Natural killer cell (primary cell): ENCODE measurements at places on chromosomes 11 and 22. TPM values are rescaled to one million over a fixed set of nuclear protein-coding genes. Genes with fewer than 3 reads are reported as not detected.

The TTC36 gene
- not detected for total RNA-seq

The GALNT18 gene
- 0.18 TPM for total RNA-seq

The MAPK8IP2 gene
- 0.14 TPM for total RNA-seq

The SIK2 gene
- total RNA-seq: 7.1 TPM

The FOLR1 gene
- total RNA-seq: not detected

The LYVE1 gene
- total RNA-seq: not detected

The KRTAP5-11 gene
- not detected for total RNA-seq

The AHNAK gene
- total RNA-seq: 677 TPM

The CTSW gene
- total RNA-seq: 1,016 TPM

The ESAM gene
- 1.5 TPM for total RNA-seq

The LPXN gene
- 81.0 TPM for total RNA-seq

GRCh38 chr11:35969089-35970042, 25.5 kb downstream of the LDLRAD3 start:
- no peak for DNase-seq
- H3K27me3 ChIP-seq: no peaks in the 10 kb centered on the region
- no peak overlapping the region for H3K4me3 ChIP-seq
- no peaks in the 10 kb centered on the region for H3K36me3 ChIP-seq
- H3K27ac ChIP-seq: no peak overlapping the region

GRCh38 chr22:25111579-25112517, 87.8 kb upstream of the CRYBB3 start:
- no peaks in the 10 kb centered on the region for H3K27me3 ChIP-seq
- peaks cover 18% of the 10 kb centered on the region for H3K4me1 ChIP-seq
- H3K36me3 ChIP-seq: no peaks in the 10 kb centered on the region
- peak overlapping the region; percentile 44 for H3K4me3 ChIP-seq
- no peak overlapping the region for H3K27ac ChIP-seq
- DNase-seq: no peak

DNA sequence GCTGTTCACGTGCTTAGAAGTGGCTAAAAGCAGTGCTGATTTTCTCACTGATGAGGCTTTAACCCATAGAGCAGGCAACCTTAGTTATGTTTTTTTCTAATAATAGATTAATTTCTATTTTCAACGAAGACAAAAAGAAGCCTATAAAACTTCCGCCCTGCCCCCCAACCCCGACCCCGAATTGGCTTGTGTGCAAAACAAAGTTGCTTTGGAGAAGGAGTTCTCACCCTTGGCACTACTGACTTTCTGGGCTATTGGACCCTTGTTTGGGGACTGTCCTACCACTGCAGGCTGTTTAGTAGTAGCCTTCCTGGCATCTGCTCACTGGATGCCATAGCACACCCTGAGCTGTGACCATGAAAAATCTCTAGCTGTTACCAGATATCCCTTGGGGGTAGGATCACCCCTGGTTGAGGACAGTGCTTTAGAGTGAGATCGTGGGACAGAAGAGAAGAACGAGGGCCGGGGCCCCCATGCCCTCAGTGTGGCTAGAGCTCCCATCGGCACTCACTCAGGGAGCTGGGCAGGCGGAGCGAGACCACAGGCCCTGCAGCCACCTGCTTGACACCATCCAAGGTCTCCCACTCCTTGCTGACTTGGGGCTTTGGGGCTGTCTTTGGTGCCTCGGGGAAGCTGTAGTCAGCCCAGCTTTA, 16.9 kb downstream of the SLC37A2 start:
- no peak for DNase-seq
- no peaks in the 10 kb centered on the region for H3K36me3 ChIP-seq
- no peak overlapping the region for H3K27ac ChIP-seq
- no peaks in the 10 kb centered on the region for H3K27me3 ChIP-seq
- H3K4me1 ChIP-seq: peaks cover 5% of the 10 kb centered on the region
- H3K4me3 ChIP-seq: no peak overlapping the region

- no peak overlapping the region for H3K4me3 ChIP-seq
- H3K36me3 ChIP-seq: no peaks in the 10 kb centered on the region
- no peak overlapping the region for H3K27ac ChIP-seq
- DNase-seq: no peak
Measured at GRCh38 chr22:19187716-19188563, 9.4 kb upstream of the SLC25A1 start.

DNA sequence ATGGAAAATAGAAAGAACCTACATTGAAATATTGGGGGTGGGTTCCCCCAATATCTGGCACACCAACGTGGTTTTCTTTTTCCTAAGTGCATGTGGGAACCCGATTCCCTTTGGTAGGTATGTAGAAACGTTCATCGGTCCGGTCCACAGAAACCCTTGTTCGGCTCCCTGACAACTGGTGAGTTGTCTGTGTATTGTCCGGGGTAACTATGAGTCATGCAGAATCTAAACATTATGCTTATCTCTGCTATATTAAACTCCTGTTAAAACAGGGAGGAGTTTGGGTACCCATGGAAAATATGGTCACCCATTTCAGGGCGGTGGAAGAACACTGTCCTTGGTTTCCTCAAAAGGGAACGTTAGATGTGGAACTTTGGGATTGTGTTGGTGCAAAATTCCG, 25.1 kb upstream of the ALDH3B2 start:
- H3K27ac ChIP-seq: no peak overlapping the region
- no peak overlapping the region for H3K4me3 ChIP-seq
- H3K27me3 ChIP-seq: no peaks in the 10 kb centered on the region
- no peaks in the 10 kb centered on the region for H3K4me1 ChIP-seq

- no peaks in the 10 kb centered on the region for H3K4me1 ChIP-seq
- no peaks in the 10 kb centered on the region for H3K27me3 ChIP-seq
- no peak overlapping the region for H3K27ac ChIP-seq
- H3K4me3 ChIP-seq: no peak overlapping the region
- no peaks in the 10 kb centered on the region for H3K36me3 ChIP-seq
- no peak for DNase-seq
Measured at GRCh38 chr11:26191193-26191592, 140.7 kb upstream of the ANO3 start.

GRCh38 chr11:35746356-35747153, 84.0 kb downstream of the TRIM44 start:
- H3K36me3 ChIP-seq: no peaks in the 10 kb centered on the region
- no peaks in the 10 kb centered on the region for H3K4me1 ChIP-seq
- H3K27ac ChIP-seq: no peak overlapping the region
- H3K27me3 ChIP-seq: no peaks in the 10 kb centered on the region
- no peak for DNase-seq

- peak overlapping the region; percentile 34 for H3K27ac ChIP-seq
- H3K4me3 ChIP-seq: no peak overlapping the region
- H3K36me3 ChIP-seq: no peaks in the 10 kb centered on the region
- no peak for DNase-seq
- H3K27me3 ChIP-seq: no peaks in the 10 kb centered on the region
Measured at GRCh38 chr11:68009391-68010089, 587 bp upstream of the ALDH3B1 start.

GRCh38 chr22:23246982-23247766, 66.9 kb downstream of the BCR start:
- H3K36me3 ChIP-seq: no peaks in the 10 kb centered on the region
- H3K4me1 ChIP-seq: peaks cover 83% of the 10 kb centered on the region
- no peak overlapping the region for H3K4me3 ChIP-seq
- no peak overlapping the region for H3K27ac ChIP-seq
- no peak for DNase-seq

DNA sequence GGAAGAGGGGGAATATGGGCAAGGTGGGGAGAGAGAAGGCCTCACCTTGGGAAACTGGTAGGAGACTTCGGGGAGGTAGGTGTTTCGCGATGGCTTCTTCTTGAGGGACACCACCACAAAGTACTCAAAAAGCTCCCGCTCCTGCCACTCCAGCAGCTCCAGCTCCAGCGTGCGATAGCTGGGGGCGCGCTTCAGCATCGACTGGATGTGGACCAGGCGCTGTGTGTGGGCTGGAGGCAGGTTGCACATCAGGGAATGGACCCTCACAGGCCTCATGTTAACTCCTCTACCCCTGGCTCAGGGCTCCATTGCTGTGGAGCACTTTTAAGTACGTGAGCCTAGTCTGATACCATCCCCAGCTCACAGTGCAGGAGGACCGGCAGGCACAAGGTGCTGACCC, 29.9 kb downstream of the RPL27A start:
- no peaks in the 10 kb centered on the region for H3K4me1 ChIP-seq
- H3K36me3 ChIP-seq: no peaks in the 10 kb centered on the region
- no peak overlapping the region for H3K4me3 ChIP-seq

GRCh38 chr11:61004180-61004611, 32.7 kb downstream of the CD6 start:
- no peak for DNase-seq
- peaks cover 28% of the 10 kb centered on the region for H3K4me1 ChIP-seq
- H3K4me3 ChIP-seq: no peak overlapping the region
- H3K36me3 ChIP-seq: no peaks in the 10 kb centered on the region
- H3K27me3 ChIP-seq: peaks cover 3% of the 10 kb centered on the region

- peak overlapping the region; percentile 81 for H3K4me3 ChIP-seq
- peaks cover 20% of the 10 kb centered on the region for H3K36me3 ChIP-seq
- DNase-seq: no peak
- no peaks in the 10 kb centered on the region for H3K27me3 ChIP-seq
Measured at GRCh38 chr11:57324154-57324885, 432 bp downstream of the TNKS1BP1 start.

DNA sequence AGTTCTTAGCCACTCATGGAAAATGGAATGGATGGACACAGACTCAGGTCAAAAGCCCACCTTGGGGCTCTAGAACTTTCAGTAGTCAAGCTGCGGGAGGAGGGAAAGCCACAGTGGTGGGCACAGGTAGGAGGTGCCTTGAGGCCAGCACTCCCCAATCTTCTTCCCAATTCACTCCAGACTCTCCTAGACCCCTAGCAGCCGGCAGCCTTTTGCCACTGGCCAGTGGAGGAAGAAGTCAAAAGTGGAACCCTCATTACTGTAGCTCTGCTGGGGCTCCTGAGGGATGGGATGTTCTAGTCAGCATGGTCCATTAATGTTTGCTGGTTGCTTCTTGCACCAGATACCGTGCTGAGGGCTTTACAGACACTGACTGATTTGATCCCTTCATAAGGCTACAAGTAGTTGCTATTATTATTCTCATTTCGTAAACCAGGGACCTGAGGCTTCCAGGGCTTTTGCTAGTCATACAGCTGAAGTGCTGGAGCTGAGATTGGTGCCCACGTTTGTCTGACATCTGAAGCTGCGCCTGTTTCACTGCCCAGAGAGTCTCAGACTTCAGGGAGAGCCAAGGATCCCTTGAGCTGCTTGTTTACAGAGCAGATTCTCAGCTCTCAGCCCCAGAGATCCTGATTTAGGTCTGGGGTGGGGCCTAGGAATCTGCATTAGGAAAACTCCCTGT, 1.1 kb downstream of the UCP3 start:
- H3K27me3 ChIP-seq: no peaks in the 10 kb centered on the region
- no peak for DNase-seq
- H3K27ac ChIP-seq: peak overlapping the region; percentile 13
- peaks cover 4% of the 10 kb centered on the region for H3K36me3 ChIP-seq
- no peak overlapping the region for H3K4me3 ChIP-seq
- peaks cover 82% of the 10 kb centered on the region for H3K4me1 ChIP-seq

GRCh38 chr11:65440831-65441499, 18.4 kb downstream of the NEAT1 start:
- H3K36me3 ChIP-seq: peaks cover 48% of the 10 kb centered on the region
- H3K4me3 ChIP-seq: no peak overlapping the region
- peaks cover 56% of the 10 kb centered on the region for H3K4me1 ChIP-seq
- peak overlapping the region; percentile 39 for H3K27ac ChIP-seq
- no peak for DNase-seq
- H3K27me3 ChIP-seq: no peaks in the 10 kb centered on the region

GRCh38 chr22:44927463-44928135, 82.2 kb downstream of the PHF21B start:
- H3K4me3 ChIP-seq: no peak overlapping the region
- no peaks in the 10 kb centered on the region for H3K36me3 ChIP-seq
- H3K27me3 ChIP-seq: no peaks in the 10 kb centered on the region
- DNase-seq: no peak
- no peak overlapping the region for H3K27ac ChIP-seq

GRCh38 chr22:35567351-35568141, 26.9 kb downstream of the RASD2 start:
- no peaks in the 10 kb centered on the region for H3K4me1 ChIP-seq
- H3K27me3 ChIP-seq: no peaks in the 10 kb centered on the region
- H3K27ac ChIP-seq: no peak overlapping the region
- no peaks in the 10 kb centered on the region for H3K36me3 ChIP-seq
- H3K4me3 ChIP-seq: no peak overlapping the region
- no peak for DNase-seq

GRCh38 chr22:41565403-41566054, 4.7 kb downstream of the CSDC2 start:
- no peaks in the 10 kb centered on the region for H3K4me1 ChIP-seq
- no peak overlapping the region for H3K27ac ChIP-seq
- DNase-seq: no peak
- H3K36me3 ChIP-seq: no peaks in the 10 kb centered on the region
